Right lung (tissue), 10 donors: ENCODE measurements at places on chromosomes 1 and 21.
A peak's percentile ranks its signal among the peaks of the same experiment; 100 is the strongest.

DNA sequence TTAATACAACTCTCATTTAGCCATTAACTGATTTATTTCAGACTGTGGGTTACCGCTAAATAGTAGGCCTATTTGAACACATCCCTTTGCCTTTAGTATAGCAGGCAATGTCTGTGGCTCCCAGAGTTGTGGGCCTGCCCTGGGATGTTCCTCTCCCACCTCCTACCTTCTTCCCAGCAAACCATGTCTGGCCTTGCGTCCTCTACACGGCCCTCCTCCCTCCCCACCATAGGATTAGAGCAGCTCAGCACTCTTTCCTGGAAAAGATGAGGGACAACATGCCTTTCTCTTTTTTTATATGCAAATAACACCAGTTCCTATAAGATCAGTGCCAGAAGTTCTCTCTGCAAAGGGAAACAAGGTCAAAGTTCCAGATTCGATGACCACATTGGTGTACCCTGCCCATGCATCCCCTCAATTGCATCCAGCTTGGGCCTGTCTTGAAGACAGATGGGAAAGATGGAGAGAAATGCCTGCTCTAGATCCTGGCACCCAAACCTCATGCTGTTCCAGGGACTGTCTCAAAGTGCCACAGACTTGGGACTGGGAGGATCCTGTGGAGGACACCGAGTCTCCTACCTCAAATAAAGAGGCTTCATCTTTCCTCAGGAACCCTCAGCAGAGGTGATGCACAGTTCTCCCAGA, 57.2 kb downstream of the CD46 start:
- no peak for DNase-seq

DNA sequence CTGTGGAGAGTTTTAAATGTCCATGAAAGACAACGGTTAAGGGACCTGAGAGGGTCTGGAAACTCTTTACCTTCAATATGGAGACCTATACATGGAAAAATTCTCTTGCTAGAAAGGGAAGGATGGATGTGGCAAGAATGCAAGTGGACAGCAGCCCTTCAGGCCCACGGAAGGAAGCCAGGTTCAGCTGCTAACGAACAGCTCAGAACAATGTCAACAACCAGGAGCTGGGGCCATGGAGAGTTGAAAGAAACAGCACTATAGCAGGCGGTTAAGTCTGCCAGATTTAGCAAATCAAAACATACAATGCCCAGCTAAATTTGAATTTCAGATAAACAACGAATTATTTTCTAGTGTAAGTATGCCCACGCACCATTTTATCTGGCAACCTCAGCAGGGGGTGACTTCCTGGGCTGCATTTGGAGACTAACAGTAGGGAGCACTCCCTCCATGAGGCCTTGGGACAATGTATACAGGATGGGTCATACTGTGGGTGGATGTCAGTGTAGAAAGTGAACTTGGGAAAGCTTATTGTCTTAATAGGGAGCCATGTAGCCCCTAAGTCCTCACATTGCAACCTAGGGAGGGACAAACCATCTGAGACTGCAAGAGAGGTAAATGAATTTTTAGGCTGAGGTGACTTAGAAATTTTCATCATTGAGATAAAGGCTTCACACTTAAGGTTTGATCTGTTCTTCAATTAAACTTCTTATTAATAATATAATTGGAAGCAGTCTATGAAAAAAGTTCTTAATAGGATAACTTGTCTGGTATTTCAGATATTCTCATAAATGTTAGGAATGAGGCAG, 7.8 kb upstream of the H3-3A start:
- DNase-seq, result no peak

GRCh38 chr21:31683029-31683428, 23.5 kb downstream of the SOD1 start:
- DNase-seq, result no peak

DNA sequence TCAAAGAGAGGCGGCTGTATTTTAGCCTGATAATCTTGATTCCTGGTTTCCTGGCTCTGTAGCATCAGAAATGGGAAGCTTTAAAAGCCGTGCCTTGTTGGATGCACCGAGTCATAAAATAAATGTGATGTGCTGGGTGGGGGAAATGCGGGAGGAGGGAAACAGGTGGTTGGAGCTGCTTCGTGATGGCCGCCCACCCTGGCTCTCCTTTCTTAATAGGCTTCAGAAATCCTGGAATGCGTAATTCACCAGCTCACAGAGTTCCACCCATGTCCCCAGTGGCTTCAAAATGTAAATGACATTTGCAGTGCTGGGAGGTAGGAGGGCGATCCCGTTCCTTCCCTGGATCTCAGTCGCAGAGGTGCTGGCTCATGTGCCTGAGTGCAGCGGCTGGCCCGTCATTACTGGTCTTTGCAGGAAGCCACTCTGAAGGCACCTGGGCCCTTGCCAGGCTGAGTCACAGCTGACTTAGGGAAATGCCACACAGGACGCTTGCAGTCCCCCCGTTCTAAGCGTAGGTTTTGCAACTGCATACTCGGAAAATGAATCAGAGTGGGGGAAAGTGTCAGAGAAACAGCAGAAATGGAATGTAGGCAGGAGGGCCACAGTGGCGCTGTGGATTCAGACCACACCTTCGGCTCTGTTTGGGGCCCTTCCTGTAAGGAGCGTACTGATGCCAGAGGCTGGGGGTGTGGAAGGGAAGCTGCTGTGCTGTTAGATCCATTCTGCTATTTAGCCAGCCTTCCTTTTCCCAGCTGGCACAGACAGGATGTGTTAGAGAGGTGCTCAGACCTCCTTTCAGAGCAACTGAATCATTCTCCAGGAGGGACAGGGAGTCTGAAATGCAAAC, 37.6 kb downstream of the GALNT2 start:
- DNase-seq, result peak; percentile 68

DNA sequence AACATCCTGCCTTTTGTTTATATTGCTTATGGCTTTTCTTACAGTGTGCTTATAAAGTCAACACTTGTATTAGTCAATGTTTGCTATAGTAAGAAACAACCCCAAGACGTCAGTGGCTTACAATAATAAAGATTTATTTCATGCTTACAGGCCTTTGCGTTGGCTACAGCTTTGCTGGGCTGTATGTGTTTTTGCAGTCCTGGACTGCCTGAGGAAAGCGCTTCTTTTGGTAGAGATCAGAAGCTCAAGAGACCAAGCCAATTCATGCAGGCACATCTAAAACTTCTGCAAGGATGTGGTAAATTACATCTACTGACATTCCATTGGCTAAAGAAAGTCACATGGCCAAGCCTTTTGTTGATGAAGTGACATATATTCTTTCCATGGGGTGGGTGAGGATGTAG, 17.5 kb upstream of the PRKAA2 start:
- DNase-seq, result no peak
